ENCODE measurements at places on chromosomes 16 and 17.

DNA sequence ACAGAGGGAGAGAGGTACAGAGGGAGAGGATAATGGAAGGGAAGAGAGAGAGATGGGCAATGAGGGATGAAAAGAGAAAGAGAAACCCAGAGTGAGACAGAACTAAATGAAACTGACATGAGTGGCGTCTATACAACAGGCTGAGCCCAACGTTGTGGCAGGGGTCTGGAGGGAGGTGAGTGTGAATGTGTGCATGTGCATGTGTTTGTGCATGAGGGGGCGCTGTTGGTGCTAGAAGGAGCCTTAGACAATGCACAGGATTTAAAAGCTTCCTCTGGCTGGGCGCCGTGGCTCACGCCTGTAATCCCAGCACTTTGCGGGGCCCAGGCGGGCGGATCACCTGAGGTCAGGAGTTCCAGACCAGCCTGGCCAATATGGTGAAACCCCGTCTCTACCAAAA is 454.8 kb upstream of the CDH11 start:
- DNase-seq: no peak

DNA sequence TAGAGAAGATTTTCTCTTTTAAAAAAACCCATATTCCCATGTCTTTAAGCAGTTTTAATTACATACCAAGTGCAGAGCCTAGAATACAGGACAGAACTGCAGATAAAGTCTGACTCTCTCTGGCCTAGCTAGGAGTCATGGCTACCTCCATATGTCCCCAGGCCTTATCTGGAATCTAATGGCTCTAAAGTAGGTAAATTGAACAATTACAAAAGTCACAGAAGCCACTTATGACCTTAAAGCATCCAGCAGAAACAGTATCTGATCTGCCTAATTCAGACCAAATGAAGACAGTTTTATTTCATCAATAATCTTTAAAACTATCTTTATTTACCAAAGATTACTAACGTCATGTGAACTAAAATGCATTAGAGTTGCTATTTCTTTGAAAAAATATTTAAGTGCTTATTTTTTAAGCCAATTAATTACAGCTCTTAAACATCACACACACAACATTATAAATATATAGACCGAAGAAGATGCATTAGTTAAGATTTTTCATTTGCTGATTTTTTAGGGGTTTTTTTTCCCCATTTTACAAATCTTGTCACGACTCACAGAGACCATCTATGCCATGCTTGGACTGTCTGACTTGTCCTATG is 28.7 kb downstream of the PMM2 start:
- no peak for DNase-seq

DNA sequence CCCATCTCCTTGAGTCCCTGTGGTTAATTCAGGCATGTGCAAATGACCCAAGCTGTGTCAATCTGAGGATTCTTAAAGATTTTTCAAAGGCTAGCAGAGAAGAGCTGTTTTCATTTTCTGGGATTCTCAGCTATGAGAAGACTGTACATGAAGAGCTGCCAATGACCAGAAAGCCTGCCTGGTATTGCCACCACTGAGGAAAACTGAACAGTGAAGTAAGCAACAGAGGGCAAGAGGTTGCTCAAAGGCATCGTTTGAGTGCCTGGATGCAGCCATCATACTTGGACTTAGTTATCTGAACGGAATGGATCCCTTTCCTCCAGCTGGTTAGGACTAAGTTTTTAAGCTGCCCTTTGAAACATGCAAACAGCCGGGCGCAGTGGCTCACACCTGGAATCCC is 38.4 kb downstream of the FAM20A start:
- DNase-seq: no peak

GRCh38 chr17:58327363-58328194 is 1.0 kb downstream of the TSPOAP1 start:
- DNase-seq: no peak

- no peak for DNase-seq
Observed at GRCh38 chr16:54277845-54278703, 8.5 kb downstream of the IRX3 start.

DNA sequence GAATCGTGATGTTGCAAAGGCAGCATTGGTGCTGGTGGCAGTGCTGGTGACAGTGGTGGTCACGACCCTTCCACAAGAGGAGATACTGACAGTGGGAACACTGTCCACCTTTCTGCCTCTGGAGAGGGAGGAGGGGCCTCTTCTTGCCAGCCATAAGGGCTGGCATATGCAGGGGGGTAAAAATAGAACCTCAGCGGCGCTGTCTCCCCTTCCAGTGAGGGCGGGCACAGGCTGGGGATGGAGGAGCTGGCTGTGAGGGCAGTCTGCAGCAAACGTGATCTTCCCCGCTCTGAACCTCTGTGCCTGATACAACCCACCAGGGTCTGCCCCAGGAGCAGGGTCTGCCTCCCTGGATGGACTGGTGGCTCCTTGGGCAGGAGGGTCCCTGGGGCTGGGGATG is 3.4 kb downstream of the RAP1GAP2 start:
- DNase-seq: no peak

DNA sequence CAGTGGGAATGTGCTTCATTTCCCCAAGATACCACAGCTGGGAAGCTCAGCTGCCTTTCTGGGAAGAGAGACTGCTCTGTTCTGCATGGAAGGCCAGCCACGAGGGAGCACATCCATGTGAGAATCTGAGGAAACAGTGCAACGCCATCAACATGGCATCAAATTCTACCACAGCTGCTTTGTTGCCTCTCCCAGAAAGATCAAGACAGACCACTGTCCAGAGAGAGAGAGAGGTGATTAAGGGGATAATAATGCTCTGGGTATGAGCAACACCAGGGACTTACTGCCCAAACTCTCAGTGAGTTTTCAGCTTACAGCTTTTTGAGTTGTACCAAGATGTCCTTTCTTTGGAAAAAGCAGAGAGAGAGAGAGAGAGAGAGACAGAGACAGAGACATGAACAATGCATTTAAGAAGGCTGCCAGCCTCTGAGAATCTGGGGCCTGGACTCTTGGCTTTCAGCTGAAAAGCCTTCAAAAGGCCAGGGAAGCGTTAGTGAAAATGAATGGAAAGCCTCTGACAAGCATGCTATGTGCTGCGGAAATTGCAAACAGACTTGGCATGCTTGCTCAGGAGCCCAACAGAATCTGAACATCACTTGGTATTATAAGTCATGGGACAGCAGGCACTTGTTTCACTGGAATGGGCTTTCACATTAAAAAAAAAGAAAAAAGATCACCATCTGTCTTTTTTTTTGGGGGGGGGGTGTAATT is 223.1 kb downstream of the MAP2K6 start:
- DNase-seq: no peak

GRCh38 chr17:82786427-82786826 is 34.6 kb downstream of the TBCD start:
- DNase-seq: no peak

DNA sequence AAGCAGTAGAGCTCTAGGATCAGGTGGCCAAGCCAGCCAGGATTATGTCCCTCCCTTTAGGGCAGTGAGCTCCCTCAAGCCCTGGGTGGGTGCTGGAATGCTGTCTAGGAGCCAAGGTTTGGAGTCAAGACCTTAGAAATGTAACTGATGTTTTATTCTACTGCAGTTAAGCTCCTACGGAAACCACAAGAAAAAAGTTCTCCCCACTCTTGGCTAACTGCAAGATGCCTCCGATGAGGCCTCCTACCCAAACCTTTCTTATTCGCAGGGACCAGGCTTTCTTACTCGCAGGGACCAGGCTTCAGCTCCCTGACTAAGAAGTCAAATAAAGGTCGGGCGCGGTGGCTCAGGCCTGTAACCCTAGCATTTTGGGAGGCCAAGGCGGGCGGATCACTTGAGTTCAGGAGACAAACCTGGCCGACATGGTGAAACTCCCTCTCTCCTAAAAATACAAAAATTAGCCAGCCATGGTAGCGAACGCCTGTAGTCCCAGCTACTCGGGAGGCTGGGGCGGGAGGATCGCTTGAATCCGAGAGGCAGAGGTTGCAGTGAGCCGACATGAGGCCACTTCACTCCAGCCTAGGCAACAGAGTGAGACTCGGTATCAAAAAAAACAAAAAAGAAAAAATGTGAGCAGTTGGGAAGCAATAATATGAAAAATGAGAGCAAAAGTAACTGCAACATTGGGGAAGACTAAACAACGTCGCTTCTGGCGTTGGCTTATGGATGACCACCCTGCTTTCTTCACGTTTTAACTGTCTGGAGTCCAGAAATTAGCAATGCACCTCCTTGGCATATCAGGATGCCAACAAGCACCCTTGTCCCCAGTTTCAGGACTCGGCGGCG is 31.7 kb upstream of the ARL4D start:
- no peak for DNase-seq

GRCh38 chr17:54028986-54029580 is 206.4 kb downstream of the KIF2B start:
- no peak for DNase-seq

- DNase-seq: no peak
Observed at GRCh38 chr16:16178455-16179162, 44.7 kb downstream of the ABCC6 start.

GRCh38 chr16:72220875-72221629 is 49.1 kb upstream of the PMFBP1 start:
- DNase-seq: no peak

DNA sequence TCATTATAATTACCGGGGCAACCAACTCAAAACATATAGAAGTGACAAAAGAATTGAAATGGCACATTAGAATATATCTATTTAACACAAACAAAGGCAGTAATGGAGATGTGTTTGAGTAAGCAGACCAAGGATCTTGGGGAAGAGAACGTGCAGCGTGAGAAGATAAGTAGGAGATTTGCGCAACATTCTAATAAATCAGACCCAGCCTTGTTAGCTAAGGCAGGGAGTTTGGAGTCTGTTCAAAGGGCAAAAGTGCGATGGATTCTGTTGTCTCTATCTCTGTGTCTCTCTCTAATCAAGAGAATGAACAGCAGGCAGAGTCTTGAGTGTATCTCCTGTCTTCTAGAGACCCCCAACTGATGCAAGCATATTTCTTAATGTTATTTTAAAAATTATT is 55.0 kb upstream of the FA2H start:
- DNase-seq: no peak

DNA sequence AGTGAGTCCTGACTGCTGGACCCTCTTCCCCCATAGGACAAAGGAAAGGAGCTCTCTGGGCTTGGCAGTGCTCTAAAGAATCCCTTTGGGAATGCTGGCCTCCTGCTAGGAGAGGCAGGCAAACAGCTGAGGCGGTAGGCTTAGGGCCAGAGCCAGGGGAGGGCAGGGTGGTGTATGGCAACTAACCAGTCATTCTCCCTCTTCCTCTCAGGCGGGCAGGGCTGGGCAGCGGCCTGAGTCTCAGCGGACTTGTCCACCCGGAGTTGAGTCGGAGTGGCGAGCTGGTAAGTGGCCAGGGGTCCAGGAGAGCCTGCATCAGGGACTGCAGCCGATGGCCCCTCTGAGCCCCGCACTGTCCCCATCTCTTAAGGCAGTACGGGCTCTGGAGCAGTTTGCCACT is 4.4 kb downstream of the ACADVL start:
- no peak for DNase-seq

GRCh38 chr17:4357030-4357628 is 9.3 kb downstream of the UBE2G1 start:
- DNase-seq: no peak

- DNase-seq: no peak
Observed at GRCh38 chr16:22316411-22316811, 19.2 kb downstream of the POLR3E start.

DNA sequence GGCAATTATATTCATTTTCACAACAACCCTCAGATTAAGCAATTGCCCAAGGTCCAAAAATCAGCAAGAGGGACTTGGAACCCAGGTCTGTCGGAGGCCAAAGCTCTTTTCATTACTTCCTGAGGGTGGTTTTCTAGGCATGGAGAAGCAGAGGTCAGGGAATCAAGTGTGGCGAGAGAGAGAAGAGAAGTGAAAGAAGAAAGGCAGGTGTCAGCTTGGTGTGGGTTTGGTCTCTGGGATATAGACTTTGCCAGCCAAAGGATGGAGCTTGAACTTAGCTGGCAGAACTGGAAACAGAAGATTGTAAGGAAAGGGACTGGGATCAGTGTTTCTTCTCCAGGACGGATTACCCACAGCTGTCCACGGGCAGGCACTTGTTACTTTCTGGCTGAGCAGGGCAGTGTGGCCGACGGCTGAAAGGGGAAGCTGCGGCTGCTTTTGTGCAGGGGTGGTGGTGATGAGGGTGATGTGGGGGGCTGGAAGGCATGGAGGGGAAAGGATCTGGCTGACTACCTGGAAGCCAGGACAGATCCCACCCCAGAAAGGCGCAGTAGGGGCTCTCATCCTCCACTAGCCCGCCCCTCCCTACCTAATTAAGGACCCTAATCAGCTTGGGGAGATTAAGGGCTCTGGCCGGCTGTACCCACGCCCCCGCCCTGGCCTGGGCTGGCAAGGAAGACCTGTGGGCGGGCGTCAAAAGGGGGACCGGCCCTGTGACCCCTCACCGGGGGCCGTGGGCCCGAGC is at the start of gene GUCY2D:
GUCY2D (plus strand) TSS at position 640 of the 745 bp plus-strand sequence. CDS start 433 bp downstream, outside the sequence.
- no peak for DNase-seq

GRCh38 chr16:55480228-55480655 is 1.2 kb downstream of the MMP2 start:
- DNase-seq: no peak

DNA sequence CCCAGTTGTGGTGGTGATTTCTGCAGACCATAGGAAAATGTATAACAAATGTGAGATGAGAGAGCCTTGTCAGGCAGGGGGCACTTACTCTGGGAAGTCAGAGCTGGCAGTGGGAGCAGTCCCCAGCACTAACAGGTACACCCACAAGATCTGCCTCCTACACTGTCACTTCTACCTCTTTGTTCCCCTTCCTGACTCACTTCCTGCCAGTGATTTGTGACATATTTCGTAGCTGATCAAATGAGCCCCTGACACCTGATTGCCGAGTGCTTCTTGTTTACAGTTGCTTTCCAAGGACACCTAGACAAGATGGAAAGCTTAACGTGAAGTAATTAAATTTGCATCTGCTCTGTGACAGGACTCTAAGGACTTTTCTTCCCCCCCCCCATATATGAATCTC is 40.5 kb downstream of the FTO start:
- DNase-seq: no peak

All from vagina (tissue), 2 donors.